GM19239 (cell line): ENCODE measurements at places on chromosomes 5 and 9.

- DNase-seq = no peak
These were observed 527.8 kb downstream of the MTRR start for GRCh38 chr5:8396756-8397155.

DNA sequence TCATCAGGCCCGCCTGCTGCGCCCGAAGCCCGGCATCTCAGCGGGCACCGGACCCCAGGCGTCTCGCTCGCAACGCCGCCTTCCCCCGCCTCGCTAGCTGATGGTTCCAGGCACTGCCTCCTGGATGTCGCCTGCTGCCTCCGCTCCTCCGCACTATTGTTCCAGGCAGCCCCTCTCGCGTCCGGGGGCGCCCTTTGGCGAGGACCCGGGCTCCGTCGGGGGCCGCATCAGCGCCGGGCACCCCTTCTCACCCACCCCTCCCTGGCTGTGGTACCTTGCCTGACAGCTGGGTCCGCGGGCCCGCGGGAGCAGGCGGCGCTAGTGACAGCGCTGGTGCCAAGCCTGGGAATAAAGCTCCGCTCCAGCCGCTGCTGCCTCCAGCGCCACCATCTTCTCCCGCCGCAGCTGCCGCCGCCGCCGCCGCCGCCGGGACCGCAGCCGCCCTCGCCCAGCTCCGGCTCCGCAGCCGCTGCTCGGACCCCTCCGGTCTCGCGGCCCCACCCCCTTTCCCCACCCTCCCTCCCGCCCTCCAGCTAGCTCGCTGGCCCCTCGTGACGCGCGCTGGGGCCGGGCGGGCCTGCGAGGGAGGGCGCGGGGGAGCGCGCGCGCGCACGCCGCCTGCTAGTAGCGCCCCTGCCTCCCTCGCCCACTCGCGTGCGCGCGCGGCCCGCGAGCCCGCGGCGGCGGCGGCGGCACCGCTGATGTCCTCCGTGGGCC lies at the start of gene APBA1:
Gene APBA1, minus strand, starts transcription at position 493 of the 717 bp plus-strand sequence.
- DNase-seq = peak; percentile 14

DNA sequence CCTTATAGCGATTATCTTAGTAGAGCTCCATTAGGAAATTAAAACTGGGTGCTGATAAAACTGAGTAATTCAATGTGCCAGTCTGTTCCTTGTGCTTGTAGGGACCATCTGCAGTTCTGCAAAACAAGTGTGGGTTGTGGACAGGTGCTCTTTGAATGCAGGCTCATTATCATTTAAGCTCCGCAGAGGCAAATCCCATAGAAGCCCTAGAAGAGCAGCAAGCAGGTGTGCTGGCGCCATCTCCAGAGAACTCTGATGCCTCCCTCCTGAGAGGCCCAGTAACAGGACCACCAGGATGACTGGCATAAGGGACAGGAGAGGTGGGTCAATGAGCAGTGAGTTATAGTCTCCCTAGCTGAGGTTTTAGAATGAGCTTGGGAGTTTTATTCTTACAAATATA lies 1342.4 kb upstream of the DMAC1 start:
- no peak for DNase-seq

DNA sequence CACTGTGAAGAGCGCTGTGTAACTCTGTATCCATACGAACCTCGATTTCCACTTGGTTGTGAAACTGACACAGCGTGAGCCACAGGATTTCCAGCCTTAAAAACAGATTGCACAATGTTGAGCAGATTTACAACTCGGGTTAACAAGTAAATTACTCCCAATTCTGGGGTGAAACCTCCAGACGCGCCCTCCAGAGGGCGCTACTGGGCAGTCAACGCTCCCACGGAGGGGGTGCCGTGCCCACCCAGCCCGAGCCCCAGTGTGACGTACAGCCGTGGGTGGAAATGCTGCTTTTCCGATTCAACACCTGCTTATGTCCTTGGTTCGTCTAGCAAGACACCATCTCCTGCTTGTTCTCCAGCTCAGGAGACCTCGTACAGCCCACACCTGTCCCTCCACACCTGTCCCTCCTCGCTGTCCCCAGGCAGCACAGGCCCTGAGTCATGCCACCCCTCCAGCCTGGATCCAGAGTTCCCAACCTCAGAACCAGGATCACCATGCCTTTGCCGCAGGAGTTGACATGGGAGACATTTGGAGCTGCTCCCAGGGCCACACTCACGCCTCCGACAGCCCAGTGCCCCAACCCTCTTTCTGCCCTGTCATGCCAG lies 34.4 kb upstream of the SLC6A3 start:
- peak; percentile 74 for DNase-seq

DNA sequence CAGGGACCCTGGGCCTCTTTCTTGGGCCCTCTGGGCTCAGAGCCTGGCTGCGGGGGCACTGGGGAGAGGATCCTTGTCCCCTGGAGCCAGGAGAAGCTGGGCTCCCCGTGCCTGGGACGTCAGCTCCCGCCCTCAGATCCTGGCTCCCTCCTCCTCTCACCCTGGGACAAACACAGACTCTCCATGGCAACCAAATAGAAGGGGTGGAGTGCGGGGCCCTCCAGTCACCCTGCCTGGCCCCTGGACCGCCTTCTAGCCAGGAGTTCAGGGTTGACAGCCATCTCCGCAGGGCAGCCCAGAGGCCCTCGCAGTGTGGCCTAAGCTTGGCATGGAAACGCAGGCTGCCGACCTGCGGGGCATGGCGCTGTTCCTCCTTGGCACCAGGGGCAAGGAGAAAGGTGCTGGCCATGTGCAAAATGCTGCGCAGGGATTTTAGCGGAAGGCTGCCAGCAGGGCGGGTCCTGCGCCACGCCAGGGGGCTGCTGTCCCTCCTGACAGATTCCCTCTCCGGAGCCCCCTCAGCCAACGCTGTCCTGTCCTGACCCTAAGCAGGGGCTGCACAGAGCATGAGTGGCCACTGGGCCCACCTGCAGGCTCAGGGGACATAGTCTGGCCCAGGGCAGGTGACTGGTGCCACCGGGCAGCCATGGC lies 1.0 kb downstream of the ZDHHC11 start:
- DNase-seq = no peak

- DNase-seq = no peak
These were observed 28.8 kb upstream of the ROR2 start for GRCh38 chr9:91978740-91979414.

DNA sequence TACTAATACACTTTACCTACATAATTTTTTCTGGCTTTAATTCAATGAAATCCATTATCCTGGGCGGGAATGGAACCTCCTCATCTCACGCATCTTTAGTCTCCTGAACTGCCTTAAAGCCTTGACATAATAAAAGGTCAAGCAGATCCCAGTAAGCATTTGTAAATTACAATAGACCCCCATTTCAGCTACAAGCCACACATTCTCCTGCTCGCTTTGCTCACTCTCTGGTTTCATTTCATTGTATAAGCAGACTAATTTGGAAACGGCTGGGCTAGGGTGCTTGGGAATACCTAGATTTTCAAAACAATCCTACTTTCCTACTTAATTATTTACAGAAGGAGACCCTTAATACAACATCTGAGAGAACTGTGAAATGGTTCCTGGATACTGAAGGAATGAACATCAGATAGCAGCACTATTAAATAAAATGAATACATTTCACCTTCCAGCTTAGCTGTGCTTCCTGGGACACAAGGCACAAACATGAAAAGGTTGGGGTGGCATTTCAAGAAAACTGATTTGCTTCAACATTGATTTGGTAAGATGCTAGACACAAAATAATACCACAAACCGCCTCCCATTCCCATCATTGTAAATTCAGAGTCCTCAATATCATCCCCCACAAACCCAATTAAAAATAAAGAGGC lies 1.5 kb downstream of the JAKMIP2 start:
- no peak for DNase-seq

GRCh38 chr9:27065288-27065687 lies 43.7 kb upstream of the TEK start:
- DNase-seq = no peak

- DNase-seq = no peak
These were observed 366.5 kb downstream of the SLCO4C1 start for GRCh38 chr5:101929628-101930027.

DNA sequence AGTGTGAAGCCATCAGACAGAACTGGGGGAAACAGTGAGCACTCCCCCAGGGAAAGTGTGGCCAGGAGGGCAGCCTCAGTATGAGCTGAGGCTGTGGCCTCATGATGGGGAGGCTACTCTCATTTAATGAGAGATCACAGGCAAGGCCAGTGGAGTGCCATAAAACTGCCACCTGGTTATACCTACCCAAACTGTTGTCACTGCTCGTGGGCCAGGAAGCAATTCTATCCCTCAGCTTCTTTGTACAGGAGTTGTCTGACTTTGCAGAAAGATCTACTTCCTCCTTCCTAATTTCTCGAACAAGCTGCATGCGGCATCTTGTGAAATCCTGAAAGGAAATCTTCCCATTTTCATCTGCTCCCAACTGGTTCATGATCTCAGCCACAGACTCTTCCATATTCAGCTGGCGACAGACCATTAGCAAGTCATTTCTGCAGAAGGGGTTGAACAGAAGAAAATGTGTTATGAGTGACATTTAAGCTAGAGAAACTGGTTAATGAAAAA lies 50.0 kb downstream of the TSSK1B start:
- DNase-seq = no peak

- no peak for DNase-seq
These were observed 268.6 kb downstream of the TRPM3 start for GRCh38 chr9:70852711-70853240.
